CD4-positive, alpha-beta T cell treated with Interleukin-12 subunit alpha and Interleukin-12 subunit beta, for 1 hour (primary cell): ENCODE measurements at places on chromosomes 1 and 21.
A peak's percentile ranks its signal among the peaks of the same experiment; 100 is the strongest.

- no peak for DNase-seq
These were observed 109.8 kb upstream of the COL6A1 start for GRCh38 chr21:45871616-45872236.

DNA sequence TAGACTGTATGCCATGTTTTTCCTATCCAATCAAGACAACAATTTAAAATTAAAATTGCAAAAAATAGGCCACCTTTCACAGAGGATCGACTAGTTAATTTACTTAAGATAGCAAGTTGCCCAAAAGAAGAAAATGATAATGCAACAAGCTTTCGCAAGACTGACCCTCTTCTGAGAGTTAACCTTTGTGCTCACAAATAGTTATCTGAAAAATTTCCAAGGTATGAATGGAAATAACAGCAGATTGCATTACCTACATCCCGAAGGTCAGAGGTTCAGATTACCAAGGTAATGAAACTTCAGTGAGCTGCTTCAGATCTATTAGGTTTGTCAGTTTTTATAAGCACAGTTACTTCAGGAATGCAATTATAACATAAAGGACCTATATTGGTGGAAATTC lies 298.0 kb downstream of the KCTD3 start:
- DNase-seq, result no peak

- DNase-seq, result no peak
These were observed 272.1 kb downstream of the GRIK1 start for GRCh38 chr21:29667651-29668050.

GRCh38 chr21:15592271-15592860 lies 137.4 kb upstream of the USP25 start:
- DNase-seq, result peak; percentile 42

GRCh38 chr1:199549421-199549820 lies 478.1 kb upstream of the NR5A2 start:
- no peak for DNase-seq

- DNase-seq, result peak; percentile 40
These were observed 53.2 kb upstream of the TMEM51 start for GRCh38 chr1:15100121-15100879.

- DNase-seq, result no peak
These were observed 1.5 kb downstream of the PROX1 start for GRCh38 chr1:213989002-213989855.

GRCh38 chr1:67792741-67793458 lies 40.4 kb downstream of the GNG12 start:
- no peak for DNase-seq

DNA sequence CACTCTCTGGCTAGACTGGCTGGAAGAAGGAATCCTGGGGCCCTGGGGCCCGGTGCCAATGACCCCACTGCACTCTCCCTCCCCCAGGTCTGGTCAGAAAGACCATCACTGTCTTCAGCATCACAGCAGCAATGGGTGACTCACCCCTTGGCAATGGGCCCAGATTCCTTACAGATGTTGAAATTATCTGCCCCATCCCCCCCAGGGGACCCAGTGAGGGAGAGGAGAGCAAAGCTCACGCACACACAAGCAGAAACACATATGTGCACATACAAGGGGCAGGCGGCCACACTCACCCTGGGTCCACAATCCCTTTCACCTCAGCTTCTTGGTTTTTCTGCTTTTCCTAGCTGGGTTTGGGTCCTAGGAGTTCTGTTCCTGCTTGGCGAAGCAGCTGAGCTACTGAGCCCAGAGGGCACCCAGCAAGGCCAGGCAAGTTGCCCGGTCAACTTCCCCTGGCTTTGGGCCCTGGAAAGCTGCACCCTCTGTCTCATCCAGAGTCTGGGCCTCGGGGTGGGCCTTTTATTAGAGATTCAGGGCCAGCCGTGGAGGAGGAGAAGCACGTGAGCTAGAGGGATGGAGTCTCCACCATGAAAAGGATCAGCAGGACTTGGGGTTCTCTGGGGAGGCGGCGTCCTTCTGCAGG lies 2.6 kb downstream of the COL16A1 start:
- DNase-seq, result peak; percentile 11

- no peak for DNase-seq
These were observed 23.6 kb upstream of the PLA2G2E start for GRCh38 chr1:19946971-19947370.

DNA sequence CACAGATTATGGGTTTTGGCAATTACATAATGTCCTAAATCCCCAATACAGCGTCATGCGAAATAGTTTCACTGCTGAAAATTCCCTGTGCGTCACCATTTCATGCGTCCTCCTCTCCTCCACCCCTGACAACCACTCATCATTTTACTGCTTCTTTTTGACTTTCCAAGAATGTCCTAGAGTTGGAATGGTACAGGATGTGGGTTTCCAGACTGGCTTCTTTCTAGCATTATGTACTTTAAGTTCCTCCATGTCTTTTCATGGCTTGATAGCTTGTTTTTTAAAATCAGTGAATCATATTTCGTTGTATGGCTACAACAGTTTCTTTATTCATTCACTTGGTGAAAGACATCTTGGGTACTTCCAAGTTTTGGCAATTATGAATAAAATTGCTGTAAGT lies 7.4 kb downstream of the NBPF3 start:
- no peak for DNase-seq

DNA sequence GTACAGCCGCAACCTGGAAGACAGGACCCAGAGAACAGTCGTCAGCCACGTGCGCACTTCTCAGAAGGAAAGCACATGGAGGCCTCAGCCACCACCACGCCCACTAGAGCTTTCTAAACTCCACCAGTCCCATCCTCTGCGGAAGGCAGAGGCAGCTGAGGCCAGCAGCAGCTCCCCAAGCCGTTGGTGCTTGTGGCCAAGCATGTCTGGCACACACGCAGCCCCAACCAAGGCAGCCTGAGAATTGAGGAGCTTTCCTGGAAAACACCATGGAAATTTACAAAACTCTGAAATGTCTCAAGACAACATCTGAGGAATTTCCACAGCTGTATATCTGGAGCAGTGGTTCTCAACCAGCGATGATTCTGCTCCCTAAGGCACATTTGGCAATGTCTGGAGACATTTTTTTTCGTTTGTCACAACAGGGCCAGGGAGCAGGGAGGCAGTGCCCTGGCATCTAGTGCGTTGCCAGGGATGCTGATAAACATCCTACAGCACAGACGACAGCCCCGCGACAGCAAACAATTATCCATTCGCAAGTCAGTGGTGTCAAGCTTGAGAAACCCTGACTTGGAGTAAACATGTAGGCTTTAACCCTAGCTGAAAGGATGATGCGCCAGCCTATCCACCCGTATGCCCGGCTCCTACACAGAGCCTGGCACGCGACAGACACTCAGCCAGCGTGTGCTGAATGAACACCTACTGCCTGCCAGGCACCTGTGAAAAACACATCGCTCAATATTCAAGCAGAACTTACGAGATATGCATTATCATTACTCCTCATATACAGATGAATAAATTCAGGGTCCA lies 24.7 kb downstream of the NPHP4 start:
- DNase-seq, result no peak

DNA sequence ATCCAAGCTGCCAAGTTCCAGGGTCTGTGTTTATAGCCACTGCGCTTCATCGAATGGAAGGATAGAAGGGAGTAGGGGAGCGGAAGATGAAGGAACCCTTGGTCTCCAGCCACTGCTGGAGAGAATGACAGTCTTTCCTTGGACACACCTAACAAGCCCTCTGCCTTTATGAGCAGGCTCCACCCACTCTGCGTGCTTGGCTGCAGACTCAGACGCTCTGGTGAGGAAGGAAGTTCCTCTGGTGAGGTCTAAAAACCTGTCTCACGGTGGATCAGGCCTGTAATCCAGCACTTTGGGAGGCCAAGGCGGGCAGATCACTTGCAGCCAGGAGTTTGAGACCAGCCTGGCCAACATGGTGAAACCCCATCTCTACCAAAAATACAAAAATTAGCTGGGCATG lies 55.4 kb downstream of the MATN1 start:
- DNase-seq, result no peak

DNA sequence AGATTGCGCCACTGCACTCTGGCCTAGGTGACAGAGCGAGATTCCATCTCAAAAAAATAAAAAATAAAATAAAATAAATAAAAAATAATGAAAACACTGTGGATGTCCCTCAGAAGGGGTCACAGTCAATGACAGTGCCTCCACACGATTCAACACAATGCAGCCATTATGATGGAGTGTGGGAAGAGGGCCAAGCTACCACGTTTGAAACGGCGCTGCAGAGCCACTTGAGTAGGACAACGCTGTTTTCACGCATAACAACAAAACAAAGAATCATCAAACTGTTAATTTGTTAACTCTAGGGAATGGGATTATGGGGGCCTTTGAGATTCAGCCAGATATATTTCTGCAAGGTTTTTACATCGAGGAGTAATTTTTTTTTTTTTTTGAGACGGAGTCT lies 36.5 kb downstream of the NKAIN1 start:
- DNase-seq, result no peak
